Chondrocyte (in vitro differentiated cells): ENCODE measurements at places on chromosomes 12 and 14. TPM values are rescaled to one million over a fixed set of nuclear protein-coding genes. Genes with fewer than 3 reads are reported as not detected.
A peak's percentile ranks its signal among the peaks of the same experiment; 100 is the strongest.

The MMP17 gene
- 1.3 to 2.4 TPM (median 1.3 TPM) in 3 replicates for total RNA-seq

The GPRC5A gene
- total RNA-seq = 8.1 to 13.1 TPM (median 10.5 TPM) in 3 replicates

The TCL1B gene
- not detected in 3 replicates for total RNA-seq

The ADAM20 gene
- total RNA-seq = 0.35 to 1.3 TPM (median 0.87 TPM) in 3 replicates

The VRK1 gene
- 6.9 to 10.9 TPM (median 9.3 TPM) in 3 replicates for total RNA-seq

The RHEBL1 gene
- total RNA-seq = 0.64 to 0.95 TPM in 2 of 3 replicates, not detected in the other

- peaks cover 86% of the 10 kb centered on the region for H3K27me3 ChIP-seq
- peak overlapping the region; percentile 65 for H3K4me3 ChIP-seq
- H3K36me3 ChIP-seq = no peaks in the 10 kb centered on the region
- DNase-seq = no peak
Observed at GRCh38 chr14:37599507-37600368, 4.3 kb downstream of the TTC6 start.

DNA sequence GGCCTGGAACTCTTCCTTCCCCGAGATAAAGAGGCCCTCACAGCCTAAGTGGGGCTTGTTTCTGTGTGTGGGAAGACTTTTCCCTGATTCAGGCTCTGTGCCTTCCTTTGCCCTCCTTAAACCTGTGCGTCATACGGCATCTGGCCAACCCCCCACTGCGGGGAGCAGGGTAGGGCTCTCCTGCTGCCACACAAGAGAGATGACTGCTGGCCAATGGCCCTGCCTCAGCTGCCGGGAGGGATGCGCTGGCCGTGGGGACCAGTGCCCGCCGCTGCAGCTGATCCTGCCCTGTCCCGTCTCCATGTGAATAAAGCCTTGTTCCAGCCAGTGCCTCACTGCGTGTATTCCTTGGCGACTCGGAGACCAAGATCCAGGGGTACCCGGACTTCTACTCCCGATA lies 42.5 kb upstream of the BEGAIN start:
- H3K4me3 ChIP-seq = no peak overlapping the region
- H3K4me1 ChIP-seq = no peaks in the 10 kb centered on the region
- H3K27me3 ChIP-seq = peaks cover 14% of the 10 kb centered on the region
- peaks cover 3% of the 10 kb centered on the region for H3K36me3 ChIP-seq

DNA sequence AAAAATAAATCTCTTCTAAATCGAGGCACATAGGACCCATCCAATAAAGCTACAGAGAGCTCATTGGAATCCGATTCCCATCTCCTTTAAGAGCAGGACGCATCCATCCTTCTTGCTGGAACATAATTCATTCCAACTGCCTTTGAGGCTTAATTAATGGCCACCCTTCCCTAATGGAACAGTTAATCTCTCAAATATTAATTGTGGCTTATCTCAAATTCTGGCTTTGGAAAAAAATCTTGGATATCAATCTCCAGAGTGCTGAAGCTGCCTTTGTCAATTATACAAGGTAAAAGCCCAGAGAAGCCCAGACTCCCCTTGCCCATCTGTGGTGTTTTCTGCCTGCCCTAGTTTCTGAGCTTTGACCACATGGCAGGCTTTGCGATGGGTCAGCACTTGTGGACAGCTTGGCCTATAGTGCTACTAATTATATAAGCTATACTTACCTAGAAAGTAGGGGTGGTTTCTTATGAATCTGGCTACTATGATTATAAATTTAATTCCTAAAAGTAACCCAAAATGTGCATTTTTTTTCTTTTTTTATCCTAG lies 246.3 kb downstream of the NUAK1 start:
- no peaks in the 10 kb centered on the region for H3K4me1 ChIP-seq
- no peak overlapping the region for H3K4me3 ChIP-seq
- H3K36me3 ChIP-seq = no peaks in the 10 kb centered on the region

- no peaks in the 10 kb centered on the region for H3K27me3 ChIP-seq
- H3K36me3 ChIP-seq = peaks cover 4% of the 10 kb centered on the region
- H3K27ac ChIP-seq = peak overlapping the region; percentile 98
Observed at GRCh38 chr14:104735830-104736642, 12.0 kb downstream of the ADSS1 start.

DNA sequence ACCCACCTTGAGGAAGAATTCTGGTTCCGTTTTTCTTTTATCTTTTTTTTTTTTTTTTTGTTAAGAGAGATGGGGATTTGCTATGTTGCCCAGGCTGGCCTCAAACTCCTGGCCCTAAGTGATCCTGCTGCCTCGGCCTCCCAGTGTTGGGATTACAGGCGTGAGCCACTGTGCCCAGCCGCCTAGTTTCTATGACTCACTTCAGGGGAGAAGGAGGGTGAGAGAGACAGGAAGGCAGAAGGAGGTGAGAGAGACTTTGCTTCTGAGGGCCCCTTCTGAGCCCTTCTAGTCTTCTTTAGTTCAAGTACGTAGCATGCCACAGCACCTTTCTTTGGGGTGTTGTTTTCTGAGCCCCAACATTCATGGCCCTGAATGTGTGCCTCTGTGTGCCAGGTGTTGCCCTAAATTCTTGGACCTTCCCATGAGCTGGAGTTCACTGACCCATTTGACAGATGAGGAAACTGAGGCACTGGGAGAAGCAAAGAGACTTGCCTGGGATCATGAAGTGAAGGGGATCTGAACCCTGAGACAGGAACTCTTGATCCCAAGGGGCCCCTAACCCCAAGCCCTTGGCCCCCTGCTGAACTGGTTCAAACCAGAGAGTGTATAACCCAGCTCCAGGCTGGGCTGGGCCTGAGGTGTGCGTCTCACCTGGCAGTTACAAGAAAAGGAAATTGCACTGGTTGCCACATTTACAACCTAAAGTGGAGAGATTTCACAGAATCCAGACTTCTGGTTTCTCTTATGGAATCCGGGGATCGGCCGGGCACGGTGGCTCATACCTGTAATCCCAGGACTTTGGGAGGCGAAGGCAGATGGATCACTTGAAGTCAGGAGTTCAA lies 20.8 kb downstream of the SH2B3 start:
- H3K4me3 ChIP-seq = no peak overlapping the region
- no peaks in the 10 kb centered on the region for H3K36me3 ChIP-seq
- no peak for DNase-seq
- peaks cover 34% of the 10 kb centered on the region for H3K4me1 ChIP-seq

DNA sequence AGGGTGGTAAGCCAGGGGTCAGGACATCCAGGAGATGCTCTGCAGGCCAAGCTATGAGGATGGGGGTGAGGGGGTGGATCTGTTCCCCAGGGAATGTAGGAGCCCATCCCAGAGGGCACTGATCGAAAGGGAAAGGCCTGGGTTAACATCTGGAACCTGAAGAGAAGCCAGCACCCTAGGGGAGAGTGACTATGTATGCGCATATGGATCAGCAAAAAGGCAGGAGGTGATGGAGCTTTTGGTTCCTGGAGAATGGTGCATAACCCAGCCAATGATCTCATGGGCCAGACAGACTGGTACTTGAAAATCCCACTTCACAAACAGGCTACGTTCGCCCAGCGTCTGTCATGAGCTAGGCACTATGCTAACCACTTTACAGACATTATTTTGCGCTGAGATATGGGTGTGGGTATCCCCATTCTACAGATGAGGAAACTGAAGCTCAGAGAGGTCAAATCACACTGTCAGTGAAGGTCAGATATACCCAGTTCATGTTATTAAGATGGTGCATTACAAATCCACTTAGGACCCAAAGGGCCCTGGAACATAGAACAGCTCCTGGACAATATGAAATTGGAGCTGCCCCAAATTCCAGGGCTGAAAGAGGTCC lies 1.6 kb downstream of the CCDC63 start:
- no peak for DNase-seq
- H3K4me1 ChIP-seq = peaks cover 15% of the 10 kb centered on the region
- no peaks in the 10 kb centered on the region for H3K36me3 ChIP-seq
- H3K27me3 ChIP-seq = peaks cover 51% of the 10 kb centered on the region
- no peak overlapping the region for H3K27ac ChIP-seq
- H3K4me3 ChIP-seq = no peak overlapping the region
